ENCODE measurements at places on chromosomes 6 and 20.

- DNase-seq = no peak
Measured at GRCh38 chr6:33847078-33847477, 43.3 kb upstream of the MLN start.

- no peak for DNase-seq
Measured at GRCh38 chr6:108446629-108447150, 114.0 kb upstream of the FOXO3 start.

GRCh38 chr6:11253594-11253993, 21.1 kb upstream of the NEDD9 start:
- DNase-seq = no peak

DNA sequence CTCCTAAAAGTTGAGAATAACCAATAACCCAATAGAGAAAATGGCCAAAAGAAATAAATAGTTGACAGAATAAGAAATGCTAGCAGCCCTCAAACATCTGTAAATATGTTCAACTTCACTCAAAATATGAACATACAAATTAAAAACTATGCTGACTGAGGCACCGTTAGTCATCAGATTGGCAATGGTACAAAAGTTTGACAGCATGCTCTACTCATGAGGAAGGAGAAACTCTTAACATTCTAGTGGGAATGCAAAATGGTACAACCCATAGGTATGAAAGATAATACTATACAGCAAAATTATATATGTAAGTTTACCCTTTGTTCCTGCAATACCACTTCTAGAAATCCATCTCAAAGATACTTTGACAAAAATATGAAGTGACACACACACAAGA, 1.6 kb upstream of the ZSCAN12 start:
- DNase-seq = no peak

GRCh38 chr6:41345901-41346300, 10.5 kb downstream of the NCR2 start:
- no peak for DNase-seq

DNA sequence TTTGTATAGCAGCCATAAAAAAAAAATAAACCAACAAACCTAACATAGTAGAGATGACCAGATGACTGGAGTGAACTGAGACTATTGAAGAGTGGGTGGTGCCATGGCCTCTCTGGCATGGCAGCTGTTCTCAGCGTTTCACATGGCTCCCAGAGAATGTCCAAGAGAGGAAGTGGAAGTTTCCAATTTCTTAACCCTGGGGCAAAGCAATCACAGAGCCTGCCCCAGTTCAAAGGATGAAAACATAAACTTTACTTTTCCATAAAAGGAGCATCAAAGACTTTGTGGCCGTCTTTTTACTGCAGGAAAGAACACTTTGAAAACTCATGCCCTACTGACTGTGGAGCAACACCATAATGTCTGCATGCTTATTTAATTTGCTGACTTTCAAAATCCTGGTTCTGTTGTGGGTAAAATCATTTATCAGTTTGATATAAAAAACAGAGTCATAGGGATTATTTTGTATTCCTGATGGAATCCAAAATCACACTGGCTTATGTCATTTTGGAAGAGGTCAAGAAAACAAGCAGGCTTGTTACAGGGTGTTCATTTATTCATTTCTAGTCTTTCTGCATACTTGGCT, 165.4 kb downstream of the SLC35B3 start:
- no peak for DNase-seq

DNA sequence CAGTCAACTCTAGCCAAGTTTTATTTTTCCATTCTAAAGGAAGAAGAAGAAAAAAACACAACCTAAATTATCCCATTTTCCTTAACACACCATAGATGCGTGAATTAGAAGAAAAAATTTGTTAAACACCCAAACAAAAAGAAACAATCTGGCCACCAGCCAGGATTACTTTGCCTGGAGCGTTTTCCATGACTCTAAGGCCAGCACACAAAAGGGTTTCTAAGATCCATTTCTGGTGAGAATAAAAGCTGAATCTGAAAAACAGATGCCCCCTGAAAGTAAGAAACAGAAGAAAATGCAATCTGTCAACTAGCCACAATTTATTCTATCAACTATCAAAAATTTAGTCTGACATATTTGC, 267.2 kb upstream of the SULF2 start:
- DNase-seq = no peak

DNA sequence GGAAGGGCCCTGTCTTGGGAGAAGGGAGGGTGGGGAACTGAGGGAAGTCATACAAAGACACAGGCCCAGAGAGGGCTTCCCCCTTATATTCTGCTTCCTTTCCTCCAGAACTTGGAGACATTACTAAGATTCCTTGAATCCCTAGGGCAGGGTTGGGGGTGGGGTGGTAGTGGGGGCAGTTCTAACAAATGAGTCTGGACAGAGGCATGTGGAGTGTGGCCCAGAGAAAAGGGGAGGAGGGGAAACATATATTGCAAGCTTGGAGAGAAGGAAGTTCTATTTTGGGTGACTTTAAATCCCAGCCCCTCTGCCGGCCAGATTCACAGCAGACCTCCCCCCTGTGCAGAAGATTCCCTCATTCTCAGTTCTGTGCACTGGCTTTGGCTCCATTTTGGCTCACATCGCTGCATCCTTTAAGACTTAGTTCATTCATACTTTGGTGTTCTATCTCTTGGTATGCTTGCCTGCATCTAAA, 43.7 kb downstream of the DAAM2 start:
- peak; percentile 31 for DNase-seq

DNA sequence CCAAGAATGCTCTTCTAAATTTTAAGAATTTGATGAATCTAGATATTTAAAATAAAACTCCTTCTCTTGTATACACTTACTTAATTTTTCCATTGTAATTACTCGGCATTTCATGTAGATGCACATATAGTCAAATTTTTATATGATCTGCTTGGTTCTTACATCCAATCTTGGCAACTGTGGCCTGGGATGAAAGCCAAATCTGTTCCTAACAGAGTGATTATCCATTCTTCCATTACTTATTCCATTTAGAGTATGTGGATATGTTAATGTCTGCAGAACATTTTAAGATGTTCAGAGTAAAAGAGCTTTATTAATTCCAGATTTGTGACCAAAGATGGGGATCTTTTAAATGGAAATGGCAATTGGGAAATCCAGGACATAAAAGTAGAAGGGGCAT, 144.1 kb upstream of the PDE7B start:
- DNase-seq = no peak

DNA sequence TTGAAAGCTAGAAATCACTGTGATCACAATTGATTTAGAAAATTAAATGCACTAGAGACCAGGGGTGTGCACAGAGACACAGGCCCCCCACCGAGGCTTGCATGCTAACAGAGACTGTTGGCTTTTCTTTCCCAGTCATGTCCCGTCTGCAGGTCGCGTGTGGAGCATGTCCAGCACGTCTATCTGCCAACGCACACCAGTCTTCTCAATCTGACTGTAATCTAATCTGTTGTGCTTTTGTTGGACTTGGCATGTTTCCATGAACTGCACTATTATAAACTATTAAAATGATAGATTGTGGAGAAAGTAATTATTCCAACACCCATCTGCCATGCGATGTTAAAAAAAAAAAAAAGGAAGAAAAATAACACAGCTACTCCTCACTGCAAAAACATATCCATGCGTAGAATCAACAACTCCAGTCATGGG, 17.7 kb downstream of the MYLIP start:
- DNase-seq = peak; percentile 48

DNA sequence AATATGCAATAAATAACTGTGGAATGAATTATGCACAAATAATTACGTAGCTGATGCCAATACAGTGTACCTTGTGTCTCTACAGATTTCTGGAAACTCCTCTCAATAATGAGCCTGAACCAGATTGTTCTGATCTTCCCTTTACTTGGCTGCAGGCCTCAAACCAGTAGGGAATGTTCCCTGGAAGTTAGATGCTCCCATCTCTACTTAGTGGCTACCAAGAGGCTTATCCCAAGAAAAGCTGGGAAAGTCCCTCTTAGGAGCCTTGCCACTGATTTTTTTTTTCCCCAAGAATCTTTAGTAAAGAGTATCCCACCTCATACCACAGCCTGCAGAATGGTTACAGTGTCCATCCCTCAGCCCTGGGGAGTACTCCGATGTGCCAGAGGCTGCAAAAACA, 702.1 kb downstream of the RFPL4B start:
- no peak for DNase-seq

GRCh38 chr6:17473554-17473953, 80.2 kb downstream of the CAP2 start:
- DNase-seq = peak; percentile 85

DNA sequence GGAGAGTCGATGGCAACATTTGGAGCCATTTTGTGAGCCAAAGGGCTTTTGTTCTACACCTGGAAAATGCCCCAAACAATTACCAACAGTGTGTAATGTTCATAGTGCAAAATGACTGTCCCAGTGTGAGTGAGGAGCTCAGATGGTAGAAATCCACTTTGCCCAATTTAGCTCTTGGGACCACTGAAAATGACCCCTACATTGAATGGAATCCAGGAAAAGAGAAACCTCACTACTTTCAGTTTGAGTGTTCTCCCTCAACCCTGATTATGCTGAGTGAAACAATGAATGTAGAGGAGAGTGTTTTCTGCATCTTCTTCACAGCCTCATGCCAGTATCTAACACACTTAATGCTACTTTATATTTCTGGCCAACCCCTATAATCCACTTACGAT, 84.9 kb upstream of the NRN1 start:
- DNase-seq = no peak

- DNase-seq = peak; percentile 49
Measured at GRCh38 chr20:42074944-42075343, 456.8 kb upstream of the CHD6 start.

DNA sequence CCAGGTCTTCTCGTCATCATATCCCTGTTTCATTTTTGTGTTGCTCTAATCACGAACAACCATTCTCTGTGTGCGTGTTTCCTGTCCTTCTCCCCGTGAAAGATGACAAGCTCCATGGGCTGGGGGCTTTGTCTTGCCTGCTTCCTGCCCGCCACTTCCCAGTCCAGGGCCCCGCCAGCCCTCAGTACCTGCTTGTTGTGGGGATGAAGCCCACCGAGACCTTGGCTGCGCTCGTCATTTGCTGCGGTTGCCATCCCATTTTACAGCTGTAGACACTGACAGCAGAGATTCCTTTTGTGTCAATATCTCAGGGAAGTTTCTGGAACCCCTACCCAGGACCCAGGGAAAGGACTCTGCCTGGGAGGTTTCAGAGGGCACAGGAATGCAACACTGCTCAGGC, 40.3 kb upstream of the STX16 start:
- DNase-seq = no peak

GRCh38 chr20:17485017-17485416, 46.2 kb downstream of the BFSP1 start:
- DNase-seq = no peak

GRCh38 chr6:111530218-111530617, 47.2 kb upstream of the REV3L start:
- no peak for DNase-seq

DNA sequence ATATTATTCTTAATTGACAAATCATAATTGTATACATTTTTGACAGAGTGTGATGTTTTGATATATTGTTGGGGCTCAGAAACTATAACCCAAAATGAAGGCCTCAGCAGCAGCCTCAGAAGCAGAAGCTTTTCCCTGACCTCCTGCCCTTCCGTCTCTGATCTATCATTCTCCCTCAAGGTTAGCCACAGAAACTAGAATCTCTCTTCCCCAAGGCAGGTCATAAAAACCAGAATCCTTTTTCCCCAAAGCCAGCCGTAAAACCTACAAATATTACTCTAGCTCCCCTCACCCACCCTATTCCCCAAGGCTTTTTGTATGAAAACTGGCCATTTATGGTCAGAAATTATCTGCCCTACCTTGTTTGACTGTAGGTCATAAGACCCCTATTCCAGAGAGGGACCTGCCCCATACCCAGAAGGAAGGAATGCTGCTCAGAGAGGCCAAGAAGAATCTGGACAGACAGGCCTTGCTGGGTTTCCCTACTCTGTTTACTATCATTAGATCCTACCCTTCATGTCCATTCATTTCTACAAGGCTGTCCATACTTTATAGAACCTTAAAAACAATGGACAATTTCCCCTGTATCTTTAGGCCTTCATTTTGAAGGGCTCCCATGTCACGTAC, 14.5 kb downstream of the OR2B2 start:
- no peak for DNase-seq

GRCh38 chr20:52965380-52965779, 6.8 kb upstream of the TSHZ2 start:
- no peak for DNase-seq

- DNase-seq = no peak
Measured at GRCh38 chr6:9139746-9140145, 704.4 kb upstream of the SLC35B3 start.

GRCh38 chr20:4812216-4812615, 90.5 kb downstream of the PRND start:
- DNase-seq = no peak

DNA sequence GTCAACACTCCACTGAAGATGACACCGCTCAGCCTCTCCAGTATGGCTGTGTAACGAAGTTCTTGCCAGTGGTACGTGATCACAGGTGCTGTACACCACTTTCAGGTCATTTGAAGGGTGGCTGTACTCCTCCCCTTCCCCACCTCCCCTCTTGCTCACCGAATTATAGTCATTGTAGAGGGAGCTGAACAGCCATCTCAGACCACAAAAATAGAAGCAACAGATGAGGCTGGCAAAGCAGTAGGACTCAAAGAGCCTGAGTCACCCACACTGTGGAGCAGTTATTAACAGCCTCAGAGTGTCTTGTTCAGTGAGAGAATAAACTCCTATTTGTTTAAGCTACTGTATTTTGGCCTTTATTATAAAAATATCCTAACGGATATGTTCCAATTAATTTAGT, 192.5 kb upstream of the MCHR2 start:
- no peak for DNase-seq

DNA sequence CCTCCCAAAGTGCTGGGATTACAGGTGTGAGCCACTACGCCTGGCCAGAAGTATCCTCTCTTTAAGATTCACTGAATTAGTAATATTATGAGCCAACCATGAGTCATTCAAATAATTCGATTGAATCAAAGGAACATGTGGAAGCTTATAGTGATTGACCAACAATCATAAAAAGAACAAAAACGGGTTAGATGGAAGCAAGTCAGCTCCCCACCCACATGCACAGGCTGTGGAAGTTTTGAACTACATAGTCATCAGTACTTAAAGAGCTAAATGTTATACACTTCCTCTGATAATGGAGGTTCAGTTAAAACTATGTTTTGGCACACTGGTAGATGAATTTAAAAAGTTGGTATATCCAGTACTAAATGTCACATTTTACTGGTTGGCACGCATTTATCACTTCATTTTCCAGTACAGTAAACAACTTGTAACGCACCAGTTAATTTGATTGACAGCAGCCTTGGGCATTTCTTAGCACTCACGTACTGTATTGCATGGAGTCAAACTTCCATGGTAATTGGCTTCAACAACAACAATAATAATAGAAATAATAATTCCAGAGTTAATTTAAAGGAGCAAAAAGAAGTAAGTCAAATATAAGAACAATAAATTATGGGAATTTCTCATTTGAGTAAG, 1107.3 kb upstream of the MAP3K7 start:
- no peak for DNase-seq

GRCh38 chr20:33337119-33337518, 54.1 kb downstream of the BPIFB1 start:
- DNase-seq = no peak

DNA sequence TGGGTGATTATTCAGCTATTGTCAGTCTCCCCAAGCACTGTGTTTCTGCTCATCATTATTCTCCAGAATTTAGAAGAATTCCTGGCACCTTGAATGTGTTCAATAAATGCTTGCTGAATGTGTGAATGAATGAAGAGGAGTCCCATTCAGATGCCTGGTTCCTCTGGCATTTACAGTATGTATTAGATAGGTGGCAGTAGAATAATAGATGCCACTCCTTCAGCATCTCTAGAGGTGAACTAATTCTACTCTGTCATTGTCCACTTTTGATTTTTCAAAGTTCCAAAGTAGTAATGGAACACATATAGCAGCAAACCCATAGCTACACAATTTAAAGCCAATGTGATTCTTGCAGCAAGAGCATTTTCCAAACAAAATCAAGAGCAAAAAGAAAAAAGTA, 118.9 kb upstream of the CEP162 start:
- no peak for DNase-seq

Measured in kidney (tissue), 22 donors.